Ureter (tissue), 1 donor: ENCODE measurements at places on chromosomes 1 and 21.

GRCh38 chr21:42145569-42146272 is 73.2 kb upstream of the ABCG1 start:
- DNase-seq = peak; percentile 66

- DNase-seq = no peak
Observed at GRCh38 chr1:48217856-48218255, 4.7 kb upstream of the SLC5A9 start.

DNA sequence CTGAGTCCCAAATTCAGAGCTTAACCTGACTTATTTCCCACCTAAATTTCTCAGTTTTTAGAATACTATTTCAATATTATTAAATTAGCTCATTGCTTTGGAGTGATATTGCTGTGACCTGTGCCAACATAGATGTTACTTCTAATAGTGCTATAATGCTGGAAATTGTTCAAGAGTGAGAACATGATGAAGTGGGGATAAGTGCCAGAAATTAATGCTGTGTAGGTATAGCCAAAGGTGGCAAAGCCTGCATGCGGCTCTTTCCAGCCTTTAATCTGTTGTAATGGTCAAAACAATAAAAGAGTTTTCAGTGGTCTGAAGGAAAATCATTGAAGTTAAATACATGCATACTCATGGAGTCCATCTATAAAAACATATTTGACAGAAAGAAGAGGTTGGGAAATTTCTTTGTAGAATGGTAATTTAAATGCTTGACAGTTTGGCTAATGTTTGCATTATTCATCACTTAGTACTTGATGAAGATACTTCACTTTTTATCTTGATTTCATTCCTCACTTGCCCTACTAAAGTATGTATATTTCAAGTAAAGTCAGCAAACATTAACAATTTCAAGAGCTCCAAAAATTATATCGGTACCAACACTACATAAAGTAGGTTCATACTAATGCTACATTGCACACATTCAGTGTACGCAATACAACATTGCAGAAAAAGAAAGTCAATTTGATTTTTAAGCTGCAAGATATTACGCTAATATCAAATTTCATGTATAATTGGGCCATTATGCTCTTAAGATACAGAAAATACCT is 82.1 kb downstream of the OLFM3 start:
- DNase-seq = no peak

DNA sequence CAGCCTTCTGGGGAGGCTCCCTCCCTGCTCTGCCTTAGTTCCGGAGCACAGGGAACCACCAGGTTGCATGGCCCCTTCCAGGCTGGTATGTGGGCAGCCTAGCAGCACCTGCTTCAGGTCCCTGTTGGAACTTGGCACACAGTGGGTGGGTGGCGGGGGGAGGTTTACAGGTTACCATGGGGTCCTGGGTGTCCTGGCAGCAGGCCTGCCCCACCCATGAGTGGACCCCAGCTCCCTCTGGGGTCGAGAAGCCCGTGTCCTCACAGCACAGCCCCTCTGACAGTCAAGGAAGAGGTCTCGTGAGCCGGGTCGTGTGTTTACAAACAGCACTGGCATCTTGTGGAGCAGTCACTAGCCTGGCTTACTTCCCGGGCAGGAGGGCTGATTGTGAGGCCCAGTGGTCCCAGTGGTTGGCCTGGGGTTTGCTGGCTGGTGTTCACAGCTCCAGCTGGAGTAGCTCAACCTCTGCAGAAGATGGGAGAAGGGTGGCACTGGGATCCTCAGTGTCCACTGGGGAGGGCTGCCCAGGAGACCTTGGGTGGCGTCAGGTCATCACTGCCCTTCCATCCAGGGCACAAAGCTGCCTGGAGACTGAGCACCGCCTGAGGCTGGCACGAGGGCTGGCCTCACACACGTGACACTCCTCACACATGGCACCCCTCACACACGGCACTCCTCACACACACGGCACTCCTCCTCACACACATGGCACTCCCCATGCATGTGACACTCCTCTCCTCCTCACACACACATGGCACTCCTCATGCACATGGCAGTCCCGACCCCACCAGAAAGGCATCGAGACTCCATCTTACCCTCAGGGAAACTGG is 100.9 kb downstream of the RIPK4 start:
- no peak for DNase-seq

DNA sequence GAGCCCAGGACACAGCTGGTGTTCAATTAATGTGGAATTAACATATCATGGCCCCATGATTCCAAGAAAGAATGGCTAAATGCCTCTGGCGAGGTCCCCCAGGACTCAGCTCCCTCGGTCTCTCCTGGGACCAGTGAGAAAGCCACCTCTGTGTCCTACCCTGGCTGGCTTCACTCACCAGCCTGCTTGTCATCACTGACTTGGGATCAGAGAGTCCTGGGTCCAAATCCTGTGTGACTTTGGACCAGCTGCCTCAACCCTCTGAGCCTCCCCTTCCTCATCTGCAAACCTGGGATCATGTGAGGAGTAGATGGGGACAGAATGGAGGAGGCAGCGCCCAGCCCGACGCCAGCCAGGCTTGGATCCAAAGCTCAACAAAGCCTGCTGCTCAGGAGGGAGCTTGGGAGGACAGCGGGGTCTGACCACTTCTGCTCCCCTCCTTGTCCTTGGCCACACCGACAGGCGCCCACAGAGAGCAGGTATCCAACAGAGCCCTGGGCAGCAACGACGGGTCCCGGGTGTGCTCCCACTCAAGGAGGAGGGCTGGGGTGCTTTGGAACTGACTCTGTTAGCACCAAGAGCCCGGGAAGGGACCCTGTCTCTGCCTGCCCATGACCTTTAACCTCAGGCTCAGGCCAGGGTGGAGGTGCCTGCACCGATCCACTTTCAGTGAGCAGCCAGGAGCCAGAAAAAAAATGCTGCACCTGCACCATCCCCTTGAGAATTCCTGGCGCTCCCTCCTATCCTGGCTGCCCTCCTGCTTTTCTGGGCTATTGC is 3.2 kb downstream of the SH2D5 start:
- DNase-seq = peak; percentile 39

- no peak for DNase-seq
Observed at GRCh38 chr1:97063532-97063931, 341.9 kb downstream of the PTBP2 start.

GRCh38 chr21:45322960-45323461 is 35.3 kb upstream of the POFUT2 start:
- DNase-seq = no peak

GRCh38 chr1:219527994-219528393 is 84.9 kb downstream of the ZC3H11B start:
- no peak for DNase-seq

DNA sequence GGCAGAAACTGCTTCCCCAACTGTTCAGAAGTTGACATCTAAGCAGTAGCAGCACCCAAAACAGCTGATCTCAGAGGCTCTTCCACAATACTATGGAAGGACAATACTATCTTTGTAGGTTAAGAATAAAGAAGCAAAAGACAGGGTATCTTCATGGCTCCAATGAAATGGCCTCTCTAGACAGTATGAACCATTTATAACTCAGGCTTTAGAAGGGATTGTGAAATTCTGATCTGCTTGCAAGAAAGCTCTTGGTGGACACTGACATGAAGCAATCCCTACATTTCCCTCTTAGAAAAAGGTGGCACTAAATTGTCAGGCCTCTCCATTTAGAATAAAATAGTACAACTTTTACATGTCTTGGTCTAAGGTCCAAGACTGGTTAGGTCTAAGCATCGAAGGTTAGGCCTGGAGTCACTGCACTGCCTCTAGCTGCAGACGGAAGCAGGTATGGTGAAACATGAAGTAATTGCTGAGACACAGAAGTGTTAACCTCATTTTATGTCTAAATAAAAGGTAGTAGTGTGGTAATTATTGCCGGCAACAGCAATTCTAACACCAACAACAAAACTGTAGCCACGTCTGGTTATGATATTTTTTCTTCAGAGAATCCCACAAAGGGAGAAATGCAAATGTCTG is 50.6 kb upstream of the HP1BP3 start:
- no peak for DNase-seq

DNA sequence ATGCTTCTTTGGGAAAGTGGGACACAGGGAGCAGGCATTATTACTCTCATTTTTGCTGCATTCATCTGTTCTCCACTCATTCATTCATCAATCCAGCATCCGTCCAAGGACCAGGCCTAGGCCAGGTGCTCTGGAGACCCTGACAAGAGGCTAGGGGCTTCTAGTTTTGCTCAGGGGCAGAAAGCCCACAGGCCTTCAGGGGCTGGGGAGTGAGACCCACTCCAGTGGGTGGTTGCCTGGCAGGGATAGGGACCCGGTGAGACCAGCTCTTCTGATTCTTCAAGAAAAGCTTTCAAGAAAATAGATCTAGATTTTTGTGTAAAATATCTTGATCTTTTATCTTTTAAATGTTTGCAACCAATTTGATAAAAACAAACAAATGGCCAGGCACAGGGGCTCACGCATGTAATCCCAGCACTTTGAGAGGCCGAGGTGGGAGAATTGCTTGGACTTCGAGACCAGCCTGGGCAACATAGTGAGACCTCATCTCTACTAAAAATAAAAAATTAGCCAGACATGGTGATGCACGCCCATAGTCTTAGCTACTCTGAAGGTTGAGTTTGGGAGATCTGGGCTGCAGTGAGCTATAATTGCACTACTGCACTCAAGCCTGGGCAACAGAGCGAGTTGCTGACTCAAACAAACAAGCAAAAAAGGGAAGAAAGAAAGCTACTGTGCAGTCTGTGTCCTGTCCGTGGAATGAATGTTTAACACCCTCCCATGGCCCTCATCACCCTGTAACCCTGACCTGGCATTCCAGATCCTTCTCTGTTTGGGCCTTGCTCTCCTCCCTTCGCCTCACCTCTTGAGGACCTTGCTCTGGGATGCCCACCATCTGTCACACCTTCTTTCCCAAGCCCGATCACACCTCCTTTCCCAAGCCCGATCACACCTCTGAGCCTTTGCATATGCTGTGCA is 17.3 kb upstream of the LRP8 start:
- DNase-seq = peak; percentile 29

DNA sequence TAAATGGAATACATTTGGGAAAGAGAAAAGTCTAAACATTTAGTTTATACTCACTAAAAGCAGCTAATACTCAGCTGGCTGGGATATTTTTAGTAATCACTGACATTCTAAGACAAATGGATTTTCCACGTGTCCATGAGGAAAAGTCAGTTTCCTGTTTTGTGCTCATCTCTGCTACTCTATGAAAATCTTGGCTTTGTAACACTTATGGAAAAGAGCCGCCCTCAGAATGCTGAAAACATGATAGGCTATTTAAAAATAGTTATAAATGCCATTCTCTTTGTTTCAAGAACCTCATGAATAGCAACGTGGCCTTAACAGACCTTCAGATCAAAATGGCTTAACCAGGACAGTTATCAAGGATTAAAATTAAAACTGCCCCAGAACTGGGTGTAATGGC is 29.9 kb downstream of the MRAP start:
- no peak for DNase-seq

DNA sequence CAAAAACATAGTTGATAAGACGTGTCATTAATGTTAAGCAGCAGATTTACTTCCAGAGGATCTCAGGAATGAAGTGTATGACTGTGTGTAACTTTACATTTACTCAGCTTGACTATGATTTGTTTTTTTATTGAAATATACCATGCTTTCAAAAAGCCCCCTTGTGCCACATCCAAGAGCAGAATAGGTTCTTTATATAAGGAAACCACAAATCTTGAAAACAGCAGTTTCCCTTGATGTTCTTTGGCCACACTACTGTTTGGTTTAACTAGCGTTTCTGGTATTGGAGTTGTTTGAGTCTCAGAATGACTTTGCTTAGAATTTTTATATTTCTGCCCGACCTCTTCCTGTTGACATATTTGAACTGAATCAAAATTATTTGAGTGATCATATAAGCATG is 25.0 kb downstream of the LRRC8C start:
- DNase-seq = no peak

GRCh38 chr1:214581785-214582184 is 21.2 kb upstream of the CENPF start:
- no peak for DNase-seq

GRCh38 chr1:25837262-25837875 is 17.6 kb downstream of the MTFR1L start:
- DNase-seq = no peak

- no peak for DNase-seq
Observed at GRCh38 chr1:55311057-55311641, 96.0 kb upstream of the USP24 start.

DNA sequence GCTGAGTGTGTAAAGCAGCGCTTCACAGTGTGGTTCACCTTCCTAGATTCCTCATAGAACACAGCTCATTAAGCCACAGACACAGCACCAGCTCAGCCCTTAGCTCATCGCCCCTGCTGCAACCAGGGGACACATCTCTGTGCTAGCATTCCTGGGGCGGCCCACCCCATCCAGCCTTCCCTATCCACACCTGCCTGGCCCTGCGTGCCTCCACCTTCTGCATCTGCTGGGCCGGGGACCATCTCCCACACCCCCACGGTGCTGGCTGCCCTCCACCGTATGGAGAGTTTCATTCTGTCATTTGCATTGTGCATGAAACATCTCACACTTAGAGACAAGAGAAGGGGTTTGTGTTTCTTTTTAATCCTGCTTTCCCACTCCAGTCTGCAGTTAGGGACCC is 35.8 kb upstream of the PRSS38 start:
- DNase-seq = peak; percentile 30

DNA sequence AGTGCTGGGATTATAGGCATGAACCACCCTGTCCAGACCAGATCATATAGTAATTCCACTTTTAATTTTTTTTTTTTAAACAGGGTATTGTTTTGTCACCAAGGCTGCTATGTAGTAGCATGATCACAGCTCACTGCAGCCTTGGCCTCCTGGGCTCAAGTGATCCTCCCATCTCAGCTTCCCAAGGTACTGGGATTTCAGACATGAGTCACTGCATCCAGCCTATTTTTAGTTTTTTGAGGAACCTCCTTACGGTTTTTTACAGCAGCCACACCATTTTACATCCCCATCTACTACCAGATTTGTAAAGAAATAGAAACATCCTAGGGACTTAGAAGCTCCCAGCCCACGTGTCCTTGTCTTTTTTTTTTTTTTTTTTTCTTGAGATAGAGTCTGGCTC is 24.0 kb downstream of the L1TD1 start:
- DNase-seq = no peak

GRCh38 chr1:235093013-235093695 is 35.5 kb downstream of the TOMM20 start:
- no peak for DNase-seq

DNA sequence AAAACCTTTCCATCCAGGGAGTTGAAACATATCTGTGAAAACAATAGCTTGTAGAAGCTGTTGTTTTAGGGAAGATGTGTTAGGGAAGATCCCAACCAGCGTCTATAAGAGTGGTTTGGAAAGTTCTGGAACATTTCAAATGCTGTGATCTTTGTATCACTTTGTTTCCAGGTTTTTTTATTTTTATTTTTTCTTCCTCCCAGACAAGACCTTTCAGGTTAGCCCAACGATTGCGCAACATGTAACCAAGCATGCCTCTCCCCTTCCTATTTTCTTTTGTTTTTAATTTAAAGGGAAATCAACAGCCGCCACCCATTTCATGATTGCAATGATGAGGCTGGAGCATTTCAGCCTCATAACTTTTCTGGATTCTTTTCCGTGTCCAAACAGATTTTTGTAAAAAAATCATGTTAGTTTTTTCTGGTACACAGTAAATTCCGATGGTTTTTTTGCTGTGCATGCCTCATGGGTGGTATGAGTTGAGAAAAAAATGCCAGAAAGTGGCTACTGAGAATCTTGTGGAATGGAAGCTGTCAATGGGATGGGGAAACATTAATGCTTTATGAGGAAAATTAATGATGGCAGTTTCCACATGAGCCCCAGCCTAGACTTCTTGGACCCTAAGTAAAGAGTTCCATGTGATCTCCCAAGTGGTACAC is 109.3 kb downstream of the RUNX1 start:
- DNase-seq = no peak

GRCh38 chr1:8095584-8095983 is 69.5 kb upstream of the ERRFI1 start:
- no peak for DNase-seq

- DNase-seq = no peak
Observed at GRCh38 chr1:152497273-152497672, 13.3 kb upstream of the LCE5A start.
